ENCODE measurements at places on chromosomes 2 and 18.

DNA sequence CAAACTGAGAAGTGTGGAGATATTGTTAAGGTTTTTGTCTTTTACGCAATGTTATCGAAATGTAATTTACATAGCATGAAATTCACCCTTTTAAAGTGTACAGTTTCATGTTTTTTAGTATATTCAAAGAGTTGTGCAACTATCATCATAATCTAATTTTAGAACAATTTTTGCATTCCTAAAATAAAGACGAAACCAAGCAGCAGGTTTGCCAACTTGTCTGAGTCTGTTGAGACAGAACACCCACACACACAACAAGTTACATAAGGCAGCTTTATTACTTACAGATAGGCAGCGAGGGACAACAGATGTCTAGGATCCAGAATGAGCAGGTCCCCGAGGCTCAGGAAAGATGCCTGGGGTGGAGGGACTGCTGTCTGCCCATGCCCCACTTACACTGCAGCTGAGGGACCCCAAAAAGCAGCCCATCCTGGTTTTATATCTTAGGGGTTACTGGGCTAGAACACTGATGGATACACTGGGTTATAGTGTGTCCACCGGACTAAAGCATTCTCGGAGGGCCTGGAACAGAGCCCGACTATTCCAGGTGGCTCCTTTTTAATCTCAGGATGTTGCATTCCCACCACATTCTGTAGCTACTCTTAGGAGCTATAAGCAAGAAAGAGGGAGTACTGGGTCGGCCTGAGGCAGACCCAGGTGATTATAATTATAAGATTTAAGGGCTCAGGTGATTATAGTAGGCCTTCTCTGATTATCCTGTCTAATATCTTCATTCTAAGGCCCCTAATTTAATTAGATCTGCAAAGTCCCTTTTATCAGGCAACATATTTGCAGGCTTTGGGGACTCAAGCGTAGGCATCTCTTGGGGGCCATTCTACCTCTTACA, 150.2 kb upstream of the DOK6 start:
- no peak for DNase-seq

DNA sequence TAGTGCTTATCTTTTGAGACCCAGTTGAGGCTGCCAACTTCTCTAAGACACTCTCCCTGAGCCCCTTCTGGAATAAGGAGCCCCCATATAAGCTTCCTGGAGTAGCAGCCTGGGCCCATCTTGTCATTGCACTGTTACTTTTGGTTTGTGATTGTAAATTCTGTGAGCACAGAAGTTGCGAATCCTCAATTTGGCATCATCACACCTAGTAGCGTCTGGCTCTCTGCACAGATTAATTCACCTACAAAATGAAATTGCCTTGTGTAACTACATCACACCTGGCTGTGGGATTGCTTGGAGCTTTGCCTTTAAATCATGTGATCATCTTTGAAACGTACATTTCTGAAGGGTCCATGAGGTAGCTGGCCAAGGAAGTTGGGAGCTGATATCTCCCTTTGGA, 193.2 kb upstream of the BCL2L11 start:
- DNase-seq: no peak

- no peak for DNase-seq
Measured at GRCh38 chr2:120543899-120544298, 191.8 kb upstream of the GLI2 start.

- DNase-seq: peak; percentile 77
Measured at GRCh38 chr2:230864605-230865306, at the start of gene ITM2C. ITM2C (plus strand) TSS chr2:230864942; CDS start chr2:230865026, 84 bp downstream.

DNA sequence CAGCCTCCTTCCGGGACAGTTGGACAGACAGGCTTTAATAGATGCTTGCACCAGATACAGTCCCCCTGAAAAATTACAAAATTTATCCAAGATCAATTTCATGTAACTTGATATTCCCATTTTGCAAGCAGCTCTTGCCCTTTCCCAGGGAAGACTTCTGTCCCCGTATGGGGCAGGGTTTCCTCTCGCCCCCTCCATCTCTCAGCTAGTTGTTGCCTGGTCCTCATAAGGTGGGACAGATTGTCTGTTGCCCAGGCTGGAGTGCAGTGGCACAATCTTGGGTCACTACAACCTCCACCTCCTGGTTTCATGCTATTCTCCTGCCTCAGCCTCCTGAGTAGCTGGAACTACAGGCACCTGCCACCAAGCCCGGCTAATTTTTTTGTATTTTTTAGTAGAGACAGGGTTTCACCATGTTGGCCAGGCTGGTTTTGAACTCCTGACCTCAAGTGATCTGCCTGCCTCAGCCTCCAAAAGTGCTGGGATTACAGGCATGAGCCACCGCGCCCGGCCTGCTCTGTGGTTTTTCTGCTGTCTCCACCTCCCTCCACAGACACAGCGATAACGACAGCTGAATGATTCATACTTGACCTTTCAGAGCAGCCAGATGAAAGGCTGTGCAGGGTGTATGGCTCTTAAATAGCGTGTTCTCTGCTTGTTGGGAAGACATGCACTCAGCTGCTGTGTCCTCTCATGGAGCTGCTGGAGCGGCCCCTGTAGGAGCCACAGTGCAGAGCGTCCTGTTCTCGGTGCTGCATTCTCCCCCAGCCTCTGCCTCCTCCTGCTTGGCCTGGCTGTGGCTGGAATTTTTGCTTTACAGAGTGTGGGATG, 61.4 kb downstream of the TTC39C start:
- DNase-seq: peak; percentile 82

- no peak for DNase-seq
Measured at GRCh38 chr18:45069546-45069945, 388.9 kb downstream of the SETBP1 start.

DNA sequence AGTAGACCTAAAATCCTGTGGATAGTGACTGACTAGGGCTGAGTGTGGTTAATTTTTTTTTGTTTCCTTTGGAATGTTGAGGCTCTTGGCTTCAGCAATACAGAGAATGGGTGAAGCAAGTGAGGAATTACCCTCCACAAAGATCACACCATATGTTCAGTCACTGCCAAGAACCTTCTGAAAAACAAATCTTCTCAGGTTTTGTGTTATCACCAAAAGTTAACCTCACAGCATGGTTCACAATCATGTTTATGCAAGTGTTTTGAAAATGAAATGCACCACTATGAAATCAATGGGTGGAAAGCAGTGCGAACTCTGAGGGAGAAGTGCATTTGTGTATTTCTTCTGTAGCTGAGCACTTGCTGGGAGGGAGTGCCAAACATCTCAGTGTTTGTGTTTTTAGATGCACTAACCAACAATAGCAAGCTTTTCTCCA, 44.4 kb downstream of the SPATS2L start:
- no peak for DNase-seq

DNA sequence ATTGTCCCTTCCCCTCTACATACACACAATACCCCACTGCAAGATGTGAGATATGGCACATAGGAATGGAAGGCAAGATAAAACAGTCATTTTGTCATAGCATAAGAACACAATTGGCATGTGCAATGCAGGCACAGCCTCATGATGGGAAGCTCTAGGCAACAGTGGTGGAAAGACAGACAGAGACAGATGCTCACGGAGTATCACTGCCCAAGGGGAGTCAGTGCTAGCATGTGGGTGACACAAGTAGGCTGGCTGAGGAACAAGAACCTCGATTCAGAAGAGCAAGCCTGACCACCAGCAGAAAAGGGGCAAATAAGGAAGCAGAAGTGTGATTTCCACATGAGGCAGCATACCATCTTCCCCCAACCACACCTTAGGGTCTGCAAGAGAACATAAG, 323.6 kb downstream of the PAX3 start:
- DNase-seq: no peak

GRCh38 chr2:171522052-171522787, at the start of gene CYBRD1:
CYBRD1 (plus strand) TSS chr2:171522474; CDS start chr2:171522546, 72 bp downstream.
- DNase-seq: peak; percentile 50

DNA sequence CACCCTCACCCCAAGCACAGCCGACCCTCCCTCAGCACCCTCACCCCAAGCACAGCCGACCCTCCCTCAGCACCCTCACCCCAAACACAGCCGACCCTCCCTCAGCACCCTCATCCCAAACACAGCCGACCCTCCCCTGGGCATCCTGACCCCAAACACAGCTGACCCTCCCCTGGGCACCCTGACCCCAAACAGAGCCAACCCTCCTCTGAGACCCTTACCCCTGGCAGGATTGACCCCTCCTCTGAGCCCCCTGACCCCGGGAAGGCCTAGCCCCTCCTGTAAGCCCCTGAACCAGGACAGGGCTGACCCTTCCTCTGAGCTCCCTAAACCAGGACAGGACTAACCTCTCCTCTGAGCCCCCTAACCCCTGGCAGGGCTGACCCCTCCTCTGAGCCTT, 84.4 kb upstream of the RAB6C start:
- no peak for DNase-seq

DNA sequence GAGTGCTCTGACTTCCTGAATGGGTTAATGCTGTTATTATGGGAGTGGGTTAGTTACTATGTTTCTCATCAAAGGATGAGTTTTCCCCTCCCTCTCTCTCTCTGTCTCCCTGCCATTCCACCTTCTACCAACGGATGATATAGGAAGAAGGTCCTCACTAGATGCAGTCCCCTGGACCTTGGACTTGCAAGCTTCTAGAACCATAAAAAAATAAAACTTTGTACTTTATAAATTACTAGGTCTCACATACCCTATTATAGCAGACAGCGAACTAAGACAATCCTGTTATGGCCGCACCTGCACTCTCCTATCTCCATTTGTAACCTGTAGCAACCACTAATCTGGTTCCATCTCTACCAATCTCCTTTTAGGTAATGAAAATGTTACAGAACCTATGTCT, 564.9 kb downstream of the CNTNAP5 start:
- DNase-seq: no peak

- DNase-seq: no peak
Measured at GRCh38 chr2:70090706-70091334, 3.5 kb downstream of the PCBP1 start.

DNA sequence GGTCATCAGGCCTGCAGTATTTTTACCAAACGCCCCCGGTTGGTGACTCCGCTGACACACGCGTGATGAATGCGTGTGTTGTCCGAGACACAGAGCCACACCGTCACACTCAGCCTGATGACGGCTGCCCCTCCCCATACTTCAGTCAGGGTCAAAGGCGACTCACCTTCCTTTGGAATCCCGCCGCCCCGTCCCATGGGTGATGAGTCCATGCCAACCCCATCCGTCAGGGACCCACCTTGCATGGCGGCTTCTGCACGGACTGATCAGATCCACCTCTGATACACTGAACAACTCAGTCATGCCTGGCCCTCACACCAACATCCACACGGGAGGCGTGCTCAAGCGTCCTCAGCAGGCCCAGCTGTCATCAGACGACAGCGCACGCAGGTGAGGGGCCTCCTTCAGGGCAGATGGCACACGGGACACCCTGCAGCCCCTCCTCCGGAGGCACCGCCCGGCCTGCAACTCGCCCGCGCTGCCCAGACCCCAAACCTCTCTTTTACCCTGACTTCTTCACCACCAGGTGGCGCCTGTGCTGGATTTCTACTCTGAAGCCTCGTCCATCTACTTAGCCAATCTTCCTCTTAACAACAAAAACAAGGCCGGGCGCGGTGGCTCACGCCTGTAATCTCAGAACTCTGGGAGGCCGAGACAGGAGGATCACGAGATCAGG, 89.2 kb downstream of the ZNF516 start:
- no peak for DNase-seq

GRCh38 chr2:18934886-18935285, 345.5 kb upstream of the NT5C1B start:
- no peak for DNase-seq

DNA sequence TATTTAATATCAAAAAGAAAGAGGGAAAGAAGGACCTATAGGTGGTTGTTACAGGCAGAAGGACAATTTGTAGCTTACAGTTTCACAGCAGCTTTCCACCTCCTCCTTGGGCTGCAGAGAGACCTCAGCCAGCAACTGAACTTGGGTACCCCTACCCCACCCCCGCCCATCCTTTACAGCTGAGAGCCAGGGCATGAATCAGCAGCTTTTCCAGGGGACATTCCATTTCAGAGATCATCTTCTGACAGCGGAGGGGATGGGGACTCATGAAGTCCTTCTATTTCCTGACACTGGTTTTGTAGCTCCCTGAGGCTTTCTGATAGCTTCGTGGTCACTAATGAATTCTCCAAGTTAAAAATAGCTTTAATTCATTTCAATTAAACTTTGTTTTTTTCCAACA, 96.4 kb downstream of the ITGB1BP1 start:
- DNase-seq: no peak

DNA sequence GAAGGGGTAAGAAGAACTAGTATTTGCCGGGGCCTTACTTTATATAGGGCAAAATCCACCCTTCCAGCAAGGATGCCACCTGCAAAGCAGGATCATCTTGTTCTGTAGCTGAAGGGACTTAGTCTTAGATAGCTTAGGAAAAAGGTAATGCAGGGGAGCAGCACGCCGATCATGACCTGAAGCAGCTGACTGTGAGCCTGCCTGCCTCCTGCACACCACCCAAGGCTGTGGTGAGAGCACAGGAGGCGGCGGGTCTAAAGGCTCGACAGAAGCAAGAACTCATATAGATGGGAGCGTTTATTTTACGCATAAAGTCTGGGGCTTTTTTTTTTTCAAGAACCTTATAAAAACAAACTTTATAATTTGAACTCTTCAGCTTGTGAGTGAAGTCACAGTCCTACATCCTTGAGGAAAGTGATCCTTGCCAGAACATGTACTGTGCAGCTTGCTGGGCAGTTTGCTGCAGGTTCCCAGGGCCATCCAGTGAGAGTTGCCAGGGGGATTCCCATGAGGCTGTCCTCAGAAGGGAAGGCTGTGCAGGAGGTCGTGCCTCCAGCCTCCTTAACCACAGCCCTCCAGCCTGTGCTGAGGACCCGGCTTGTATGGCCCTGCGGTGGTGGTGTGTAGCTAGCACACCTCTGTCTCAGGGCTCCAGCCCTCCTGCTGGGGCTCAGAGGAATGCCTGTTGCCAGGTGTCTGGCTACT, 92.1 kb downstream of the RNF144A start:
- no peak for DNase-seq

GRCh38 chr2:9802576-9802993, 40.7 kb upstream of the TAF1B start:
- DNase-seq: no peak

DNA sequence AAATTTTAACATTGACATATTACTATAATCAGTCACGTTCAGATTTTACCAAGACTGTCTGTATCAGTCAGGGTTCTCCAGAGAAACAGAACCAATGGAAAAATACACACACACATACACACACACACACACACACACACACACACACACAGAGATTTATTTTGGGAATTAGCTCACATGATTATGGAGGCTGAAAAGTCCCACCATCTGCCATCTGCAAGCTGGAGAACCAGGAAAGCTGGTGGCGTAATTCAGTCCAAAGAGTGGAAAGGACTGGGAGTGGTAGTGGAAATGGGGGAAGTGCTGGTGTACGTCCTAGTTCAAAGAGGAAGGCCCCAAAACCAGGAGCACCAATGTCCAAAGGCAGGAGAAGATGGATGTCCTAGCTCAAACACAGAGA, 166.4 kb downstream of the AKAIN1 start:
- DNase-seq: no peak

GRCh38 chr2:229921101-229921891, 513 bp downstream of the TRIP12 start:
- DNase-seq: peak; percentile 44

Data from Caco-2 (cell line).